ENCODE measurements at places on chromosomes 2 and 18.

DNA sequence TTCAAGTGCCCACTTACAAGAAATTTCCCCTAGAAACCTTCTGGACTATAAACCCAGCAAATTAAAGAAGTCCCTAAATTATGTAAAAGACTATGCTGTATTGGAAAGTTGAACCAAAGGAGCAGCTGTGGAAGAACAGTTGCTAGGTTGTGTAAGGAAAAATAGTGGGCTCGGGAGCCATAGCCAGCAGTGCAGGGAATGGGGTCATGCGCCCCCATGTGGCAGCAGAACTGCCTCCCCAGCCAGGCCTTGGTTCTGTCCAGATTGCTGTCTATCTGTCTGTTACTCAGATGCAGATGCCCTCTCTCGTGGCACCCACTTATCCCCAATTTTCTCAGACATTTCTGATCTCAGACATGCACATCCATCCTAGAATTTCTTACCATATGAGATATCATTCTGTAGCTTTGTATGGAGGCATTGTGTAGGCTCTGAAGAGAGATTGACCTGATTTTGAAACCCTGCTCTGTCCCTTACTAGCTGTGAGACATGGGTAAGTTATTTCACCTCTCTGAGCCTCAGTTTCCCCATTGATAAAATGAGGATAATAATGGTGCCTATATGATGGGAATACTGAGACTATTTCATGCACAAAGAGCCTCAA lies 258.3 kb downstream of the SS18 start:
- DNase-seq = no peak

DNA sequence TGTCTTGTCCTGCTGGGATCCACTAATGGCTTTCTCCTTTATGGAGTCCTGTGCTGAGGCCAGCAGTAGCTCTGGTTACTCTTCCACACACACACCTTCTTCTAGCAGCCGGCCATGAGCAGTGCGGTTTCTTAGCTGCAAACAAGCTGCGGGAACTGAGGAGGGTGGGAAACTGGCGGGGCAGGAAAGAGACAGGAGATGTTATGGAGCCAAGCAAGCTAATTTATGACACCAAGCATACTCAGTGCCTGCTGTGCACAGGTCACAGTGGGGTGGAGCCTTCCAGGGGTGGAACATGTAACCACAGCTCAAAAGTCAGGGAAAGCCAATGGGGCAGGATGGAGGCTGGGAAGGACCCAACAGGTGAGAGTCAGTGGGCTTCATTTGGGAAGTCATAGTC lies 180.8 kb downstream of the FAM210A start:
- DNase-seq = no peak

- no peak for DNase-seq
Measured at GRCh38 chr2:154408786-154409185, 289.7 kb upstream of the KCNJ3 start.

- no peak for DNase-seq
Measured at GRCh38 chr2:40321016-40321623, 130.8 kb downstream of the SLC8A1 start.

GRCh38 chr2:233387667-233388528 lies 33.6 kb downstream of the DGKD start:
- DNase-seq = no peak

GRCh38 chr2:7182525-7182924 lies 265.3 kb downstream of the RNF144A start:
- no peak for DNase-seq

DNA sequence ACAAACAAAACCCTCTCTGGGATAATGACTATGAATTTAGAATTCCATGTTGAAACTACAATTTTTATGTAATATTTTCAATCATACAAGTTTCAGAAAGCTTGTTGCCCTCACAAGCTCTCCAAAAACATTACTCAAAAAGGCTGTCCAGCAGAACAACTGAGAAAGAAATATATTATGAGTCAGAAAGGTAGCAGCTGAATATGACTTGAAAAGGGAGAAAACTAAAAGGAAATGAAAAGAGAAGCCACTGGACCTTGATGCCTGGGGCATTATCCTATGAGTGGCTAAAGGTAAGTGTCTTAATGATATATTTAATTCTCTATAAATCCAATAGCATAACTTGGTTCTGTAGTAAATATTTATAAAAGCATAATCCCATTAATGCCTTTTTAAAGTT lies 61.8 kb downstream of the NXPH2 start:
- no peak for DNase-seq

GRCh38 chr2:95320986-95321767 lies 24.0 kb downstream of the KCNIP3 start:
- DNase-seq = no peak

GRCh38 chr2:66899648-66900047 lies 464.7 kb downstream of the MEIS1 start:
- no peak for DNase-seq

DNA sequence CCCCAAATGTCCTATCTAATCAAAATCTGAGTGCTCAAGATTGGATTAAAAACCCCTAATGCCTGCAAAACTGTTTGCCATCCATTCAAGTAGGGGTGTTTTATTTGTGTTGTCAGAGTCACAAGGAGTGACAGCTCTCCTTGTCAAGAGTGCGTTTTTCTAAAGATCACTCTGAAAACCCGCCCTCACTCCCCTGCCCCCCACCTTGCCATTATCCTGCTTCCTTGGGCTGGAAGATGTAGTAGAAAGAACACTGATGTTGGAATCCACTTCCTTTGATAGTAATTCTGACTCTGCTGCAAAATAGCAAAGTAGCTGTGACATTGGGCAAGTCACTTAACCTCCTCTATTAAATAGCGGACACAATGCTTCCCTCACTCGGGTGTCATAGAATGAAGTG lies 155.6 kb downstream of the TSN start:
- no peak for DNase-seq

- DNase-seq = no peak
Measured at GRCh38 chr2:147467441-147467840, 377.4 kb upstream of the ACVR2A start.

- no peak for DNase-seq
Measured at GRCh38 chr18:75531212-75531850, 103.8 kb upstream of the SMIM21 start.

DNA sequence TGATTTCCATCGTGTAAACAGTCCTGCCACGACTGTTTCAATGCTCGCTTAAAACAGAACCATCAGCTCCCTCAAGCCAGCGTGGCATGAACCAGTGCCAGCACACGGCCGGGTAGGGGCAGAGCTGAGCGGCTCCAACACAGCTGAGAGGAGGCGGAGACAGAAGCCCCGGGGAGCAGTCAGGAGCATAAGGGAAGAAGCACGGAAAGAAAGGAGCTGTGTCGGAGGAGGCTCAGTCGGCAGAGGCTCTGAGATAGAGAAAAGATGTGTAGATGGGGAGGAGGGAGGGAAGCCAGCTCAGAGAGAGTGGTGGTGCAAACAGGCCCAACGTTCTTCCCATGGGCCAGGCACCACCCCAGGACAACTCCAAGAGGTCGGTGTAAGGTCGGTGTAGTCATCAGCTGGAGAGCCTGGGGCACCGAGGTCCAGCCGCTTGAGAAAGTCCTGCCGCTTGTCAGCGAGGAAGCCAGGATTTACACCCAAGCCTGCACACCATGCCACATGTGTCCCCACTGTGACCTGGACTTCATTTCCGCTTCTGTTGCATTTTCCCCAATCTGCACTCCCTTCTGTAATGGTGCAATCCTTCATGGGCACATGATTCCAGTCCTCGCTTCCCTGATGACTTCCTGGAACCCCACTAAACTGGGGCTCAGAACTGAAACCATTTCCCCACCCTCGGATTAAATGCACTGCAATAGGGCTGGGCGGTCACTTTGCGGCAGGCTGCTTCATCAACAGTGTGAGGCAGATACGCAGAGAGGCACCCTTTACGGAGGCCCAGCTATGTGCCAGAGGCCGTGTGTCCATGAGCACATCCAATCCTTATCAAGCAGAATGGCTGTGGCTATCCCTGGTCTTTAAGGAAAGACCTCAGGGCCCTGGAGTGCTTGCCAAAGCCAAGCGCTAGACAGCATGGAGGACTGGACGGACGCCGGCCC lies 43.5 kb downstream of the CYP27C1 start:
- DNase-seq = no peak

DNA sequence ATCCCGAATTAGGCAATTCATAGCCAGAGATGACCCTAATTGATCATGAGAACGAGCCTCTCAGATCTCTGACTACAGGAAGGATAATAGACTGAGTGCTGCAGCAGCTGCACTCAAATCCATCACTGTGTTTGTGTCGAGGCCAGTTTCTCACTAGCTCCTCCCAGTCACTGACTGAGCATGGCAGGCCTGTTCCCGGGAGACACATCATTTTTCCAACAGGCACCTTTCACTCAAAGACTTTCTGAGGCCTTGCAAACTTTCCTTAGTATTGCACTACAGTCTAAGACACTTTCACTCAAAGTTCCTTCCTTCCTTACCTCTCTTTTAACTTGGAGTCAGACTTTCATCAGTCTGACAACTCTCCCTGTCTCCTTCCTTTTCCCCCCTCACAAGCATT lies 13.7 kb downstream of the SOS1 start:
- no peak for DNase-seq

DNA sequence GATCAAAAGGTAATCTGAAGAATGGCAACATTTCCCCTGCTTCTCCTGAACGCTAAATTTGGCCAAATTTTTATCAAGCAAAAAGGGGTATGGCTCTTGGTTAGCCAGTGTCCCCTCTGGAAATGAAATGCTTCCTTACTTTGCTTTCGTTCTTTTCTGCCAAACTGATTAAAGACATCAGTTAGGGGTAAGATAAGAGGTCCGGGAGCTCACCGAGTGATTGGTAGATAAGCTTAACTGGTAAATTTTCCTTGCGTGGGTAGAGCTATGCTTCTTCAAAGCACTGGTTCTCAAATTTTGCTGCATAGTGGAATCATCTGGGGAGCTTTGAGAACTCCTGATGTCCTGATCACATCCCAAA lies 62.7 kb upstream of the MAPRE2 start:
- DNase-seq = no peak

- no peak for DNase-seq
Measured at GRCh38 chr2:186125625-186126024, 360.4 kb upstream of the ZC3H15 start.

DNA sequence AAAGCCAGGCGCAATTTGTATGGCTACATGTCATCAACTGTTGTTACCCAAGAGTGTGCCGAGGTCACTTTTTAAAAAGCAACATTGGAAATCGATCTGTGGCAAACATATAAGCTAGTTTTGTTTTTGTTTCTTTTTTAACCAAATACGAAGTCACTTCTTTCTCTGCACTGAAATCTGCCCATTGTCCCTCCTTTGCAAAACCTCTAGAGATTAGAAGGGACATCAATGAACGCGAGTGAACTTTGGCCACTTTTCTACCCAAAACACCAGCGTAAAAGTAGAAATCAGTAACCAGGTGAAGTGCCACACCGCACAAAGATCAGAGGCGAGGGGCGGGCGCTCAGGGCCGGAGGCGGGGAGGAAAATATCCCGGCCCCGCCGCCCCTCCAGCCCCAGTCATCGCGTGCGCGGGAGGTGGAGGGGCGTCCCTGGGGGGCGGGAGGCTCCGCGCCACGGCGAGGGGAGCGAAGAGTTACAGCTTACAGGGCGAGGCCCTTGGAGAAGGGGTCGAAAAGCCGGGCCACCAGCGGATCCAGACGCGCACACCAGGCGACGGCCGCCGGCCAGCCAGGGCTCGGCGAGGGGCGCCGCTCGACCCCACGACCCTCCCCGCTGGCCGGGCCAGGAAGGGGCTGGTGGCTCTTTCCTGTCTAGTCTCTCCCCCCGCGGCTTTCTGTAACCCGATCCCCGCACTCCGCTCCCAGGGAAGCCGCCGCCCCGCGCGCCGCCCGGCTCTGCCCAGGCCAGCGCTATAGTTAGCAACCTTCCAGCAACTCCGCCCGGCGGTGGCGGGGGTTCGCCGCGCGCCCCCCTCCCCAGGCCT lies 993 bp downstream of the RBMS1 start:
- DNase-seq = peak; percentile 38

DNA sequence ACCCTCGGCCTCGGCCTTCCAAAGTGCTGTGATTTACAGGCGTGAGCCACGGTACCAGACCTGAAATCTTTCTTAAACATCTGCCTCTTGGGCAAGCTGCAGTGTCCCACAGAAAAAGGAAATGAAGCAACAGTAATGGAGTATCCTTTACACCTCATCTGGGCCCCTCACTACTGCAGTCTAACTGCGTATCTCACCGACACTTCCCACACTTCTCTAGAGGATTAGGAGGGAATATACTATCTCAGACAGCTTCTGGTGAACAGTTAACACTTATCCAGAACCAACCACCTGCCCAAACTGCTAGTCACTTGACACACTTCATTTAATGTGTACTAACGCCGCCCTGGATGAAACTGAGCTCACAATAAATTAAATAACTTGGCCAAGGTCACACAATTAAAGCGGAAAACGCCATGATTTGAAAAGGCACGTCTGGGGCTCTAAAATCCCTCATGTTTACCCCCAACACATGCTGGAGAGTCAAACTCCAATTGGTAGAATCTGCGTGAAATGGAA lies 993 bp downstream of the COX7A2L start:
- DNase-seq = no peak

DNA sequence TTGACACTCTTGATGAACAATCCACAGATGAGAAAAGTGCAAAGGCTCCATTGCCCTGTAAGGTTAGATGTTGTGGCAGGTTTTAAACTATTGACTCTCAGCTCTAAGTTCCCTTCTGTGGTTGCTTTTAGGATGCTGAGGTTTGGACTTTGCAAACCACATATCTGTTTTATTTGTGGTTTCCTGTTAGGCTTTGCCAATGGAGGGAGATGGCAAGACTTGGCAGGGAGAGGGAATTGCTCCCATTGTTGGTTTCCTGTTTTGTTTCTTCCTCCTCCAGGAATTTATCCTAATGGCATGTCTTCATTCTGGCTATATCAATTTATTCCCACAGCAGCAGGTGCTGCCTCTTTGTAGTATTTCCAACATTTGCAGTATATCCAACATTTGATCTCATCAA lies 772.3 kb downstream of the LRRTM4 start:
- DNase-seq = no peak

DNA sequence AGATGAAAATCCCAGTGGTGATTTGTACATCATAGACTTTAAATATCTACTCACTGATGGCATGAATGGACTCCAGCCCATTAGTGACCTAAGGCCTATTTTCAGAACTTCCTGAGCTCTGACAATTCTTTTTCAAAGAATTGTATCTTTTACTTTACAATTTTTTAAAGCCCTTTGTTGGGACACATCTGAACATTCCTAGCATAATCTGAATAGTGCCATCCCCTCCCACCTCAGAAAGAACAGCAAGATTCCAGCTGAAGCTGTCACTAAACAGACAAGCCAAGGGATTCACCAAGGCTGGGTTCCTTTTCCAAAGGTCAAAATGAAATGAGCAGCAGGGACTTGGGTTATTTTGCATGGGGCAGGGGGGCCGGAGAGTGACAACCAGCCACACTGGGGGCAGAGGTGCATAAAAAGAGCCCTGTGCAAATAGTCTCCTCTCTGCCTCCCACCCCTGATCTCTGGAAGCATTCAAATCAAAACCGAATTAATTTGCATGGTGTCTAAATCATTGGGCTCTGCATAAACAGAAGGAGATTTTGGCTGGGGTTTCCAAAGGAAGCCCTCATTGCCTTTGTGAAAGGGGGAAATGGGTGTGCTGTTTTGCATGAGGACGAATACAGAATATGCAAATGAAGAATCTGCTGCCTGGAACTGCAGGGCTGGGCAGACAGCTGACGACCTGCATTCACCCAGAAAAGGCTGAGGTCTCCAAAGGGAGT lies 17.2 kb downstream of the EPHA4 start:
- DNase-seq = no peak

Data from stimulated activated CD4-positive, alpha-beta T cell treated with anti-CD3 and anti-CD28 coated beads, Interleukin-15, amount 100 ng/mL, for 1 hour (primary cell).